ENCODE measurements at places on chromosomes 7 and 10.

DNA sequence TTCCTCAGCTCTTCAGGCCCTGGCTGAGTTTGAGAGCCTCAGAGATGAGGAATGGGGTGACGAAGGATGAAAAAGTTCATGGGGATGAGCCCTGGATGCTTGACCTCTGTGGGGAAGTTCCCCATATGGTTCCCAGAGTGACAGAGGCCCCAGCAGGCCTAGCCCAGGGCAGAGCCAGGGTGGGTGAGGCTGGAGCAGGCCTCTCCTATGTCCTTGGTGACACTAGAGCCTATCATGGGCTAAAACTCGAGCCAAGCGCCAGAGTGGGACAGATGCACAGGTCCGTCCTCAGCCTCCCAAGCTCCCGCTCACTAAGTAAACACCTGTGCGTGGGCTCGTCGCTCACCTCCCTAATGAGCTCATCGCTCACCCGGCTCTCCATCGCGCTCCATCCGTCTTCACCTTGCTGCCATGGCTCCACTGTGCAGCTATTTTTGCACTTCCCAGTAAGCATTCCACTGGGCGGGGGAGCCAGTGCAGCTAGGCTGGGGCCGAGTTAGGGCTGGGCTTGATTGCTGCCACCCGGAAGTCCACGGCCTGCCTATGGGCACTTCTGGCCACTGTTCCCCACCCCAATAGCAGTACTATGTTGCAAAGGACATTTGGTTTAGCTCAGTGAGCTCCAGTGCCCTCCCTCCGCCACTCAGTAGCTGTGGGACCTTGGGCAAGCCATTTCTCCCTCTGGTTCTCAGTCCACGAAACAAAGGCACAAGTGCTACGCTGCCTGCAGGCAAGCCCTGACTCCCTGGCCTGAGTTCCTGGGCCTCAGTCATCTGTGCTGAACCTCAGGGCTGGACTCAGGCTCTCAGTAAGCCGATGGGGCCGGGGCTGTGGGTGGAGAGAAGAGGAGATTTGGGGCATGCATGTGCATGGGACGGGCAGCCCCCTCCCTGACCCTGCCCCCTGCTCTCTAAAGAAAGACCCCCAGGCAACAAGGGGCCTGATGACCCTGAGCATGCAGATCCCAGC is 117.3 kb upstream of the PCBD1 start:
- no peak for DNase-seq

DNA sequence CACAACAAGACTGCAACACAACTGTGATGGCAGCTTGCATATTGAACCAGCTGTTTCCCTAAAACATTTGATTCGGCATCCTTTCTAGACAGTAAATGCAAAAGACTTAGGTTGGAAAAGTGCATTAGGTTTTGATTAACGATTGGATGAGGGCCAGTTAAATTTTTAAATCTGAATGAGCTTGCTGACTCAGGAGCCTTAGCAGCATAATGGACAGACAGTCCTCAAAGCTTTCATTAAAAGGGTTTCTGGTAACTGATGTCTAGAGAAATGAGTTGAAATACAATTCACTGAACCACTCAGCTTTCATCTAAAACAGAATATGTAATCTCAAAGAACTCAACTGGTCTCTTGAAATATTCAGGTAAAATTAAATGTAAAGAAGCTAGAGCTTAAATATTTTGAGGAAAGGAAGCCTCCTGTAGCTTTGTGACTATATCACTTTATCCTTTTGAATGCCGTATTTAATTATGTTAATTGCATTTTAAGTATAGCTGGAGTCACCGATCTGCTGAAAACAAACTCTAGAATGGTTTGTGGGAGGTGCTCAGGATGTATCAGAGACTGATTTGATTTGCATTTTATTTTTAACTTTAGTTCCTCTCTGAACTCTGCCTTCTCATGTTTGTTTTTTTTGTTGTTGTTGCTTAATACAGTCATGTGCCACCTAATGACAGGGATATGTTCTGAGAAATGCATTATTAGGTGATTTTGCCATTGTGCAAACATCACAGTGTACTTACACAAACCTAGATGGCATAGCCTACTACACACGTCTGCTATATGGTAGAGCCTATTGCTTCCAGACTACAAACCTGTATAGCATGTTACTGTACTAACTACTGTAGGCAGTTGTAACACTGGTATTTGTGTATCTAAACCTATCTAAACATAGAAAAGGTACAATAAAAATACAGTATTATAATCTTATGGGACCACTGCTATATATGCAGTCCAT is 29.2 kb upstream of the ATRNL1 start:
- no peak for DNase-seq

GRCh38 chr10:6643962-6644361 is 63.9 kb upstream of the PRKCQ start:
- no peak for DNase-seq

GRCh38 chr7:39810204-39810642 is 139.8 kb upstream of the CDK13 start:
- DNase-seq = no peak

- no peak for DNase-seq
These were observed 31.7 kb downstream of the GALNTL5 start for GRCh38 chr7:151987748-151988529.

DNA sequence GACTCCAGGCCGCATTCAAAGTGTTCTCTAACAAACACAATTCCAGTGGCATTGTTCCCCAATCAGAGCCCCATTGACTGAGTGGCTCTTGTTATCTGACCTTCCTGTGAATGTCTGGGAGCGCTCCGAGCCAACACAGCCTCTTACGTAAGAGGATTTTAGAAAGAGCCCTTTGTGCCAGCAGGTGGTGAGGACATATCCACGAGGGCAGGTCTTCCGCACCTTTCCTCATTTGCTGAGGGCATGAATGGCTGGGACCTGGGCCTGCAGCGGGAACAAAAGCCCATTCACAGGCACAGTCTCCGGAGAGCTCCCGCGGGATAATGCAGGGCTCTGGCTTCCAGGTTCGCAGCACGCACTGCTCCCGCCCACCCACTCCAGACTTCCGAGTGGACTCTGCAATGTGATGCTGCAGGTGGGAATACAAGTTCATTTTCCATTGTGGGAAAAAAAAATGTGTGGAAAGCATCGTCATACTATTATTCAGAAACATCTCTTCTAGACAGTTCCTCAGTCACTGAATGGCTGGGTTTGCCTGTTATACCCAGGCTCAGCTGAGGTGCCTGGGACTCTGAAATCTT is 295.0 kb upstream of the IGFBP3 start:
- no peak for DNase-seq

GRCh38 chr10:63005246-63005645 is 127.9 kb upstream of the NRBF2 start:
- DNase-seq = peak; percentile 82

GRCh38 chr10:62155054-62155680 is 113.5 kb downstream of the RTKN2 start:
- no peak for DNase-seq

GRCh38 chr10:32112055-32112454 is 55.8 kb upstream of the KIF5B start:
- peak; percentile 80 for DNase-seq

- no peak for DNase-seq
These were observed 228.9 kb downstream of the SDHAF3 start for GRCh38 chr7:97346349-97346748.

- no peak for DNase-seq
These were observed 16.4 kb downstream of the IFIT3 start for GRCh38 chr10:89344156-89344555.

DNA sequence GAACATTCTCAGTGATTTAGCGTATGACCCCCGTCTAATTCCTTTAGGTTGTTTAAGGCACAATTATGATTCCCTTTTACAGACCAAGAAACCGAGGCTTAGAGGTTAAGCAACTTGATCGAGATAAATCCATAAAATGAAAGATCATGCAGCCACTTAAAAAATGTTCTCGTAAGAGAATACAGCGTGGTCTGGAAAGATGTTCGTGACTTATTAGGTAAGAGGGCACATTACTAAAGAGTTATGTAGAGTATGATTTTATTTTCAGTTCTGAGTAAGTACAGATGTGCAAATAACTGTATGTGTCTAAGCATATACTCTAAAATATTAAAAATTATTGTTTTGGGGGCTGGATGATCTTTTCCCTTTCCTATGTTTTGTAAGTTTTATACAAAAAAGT is 575.1 kb downstream of the PARD3 start:
- DNase-seq = no peak

- DNase-seq = no peak
These were observed 98.4 kb downstream of the LYZL1 start for GRCh38 chr10:29387269-29387668.

GRCh38 chr10:69914398-69915214 is 112.9 kb downstream of the COL13A1 start:
- DNase-seq = peak; percentile 49

DNA sequence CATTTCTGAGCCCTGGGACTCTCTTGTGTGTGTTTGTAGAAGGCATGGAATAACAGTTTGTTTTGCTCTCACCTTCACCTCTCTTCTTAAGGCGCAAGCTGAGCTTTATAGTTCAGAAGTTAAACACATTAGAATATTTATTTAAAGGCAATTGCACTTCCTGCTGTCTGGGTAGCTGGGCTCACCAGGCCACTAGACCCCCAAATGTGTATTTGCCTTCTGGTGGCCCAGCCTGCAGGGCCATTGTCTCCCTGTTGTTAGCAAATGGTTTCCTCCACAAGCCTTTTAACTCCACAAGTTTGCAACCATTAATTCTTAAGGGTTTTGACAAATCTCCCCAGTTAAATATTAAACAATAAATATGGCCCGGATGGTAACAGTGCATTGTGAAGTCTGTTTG is 31.1 kb upstream of the NEUROD6 start:
- no peak for DNase-seq

DNA sequence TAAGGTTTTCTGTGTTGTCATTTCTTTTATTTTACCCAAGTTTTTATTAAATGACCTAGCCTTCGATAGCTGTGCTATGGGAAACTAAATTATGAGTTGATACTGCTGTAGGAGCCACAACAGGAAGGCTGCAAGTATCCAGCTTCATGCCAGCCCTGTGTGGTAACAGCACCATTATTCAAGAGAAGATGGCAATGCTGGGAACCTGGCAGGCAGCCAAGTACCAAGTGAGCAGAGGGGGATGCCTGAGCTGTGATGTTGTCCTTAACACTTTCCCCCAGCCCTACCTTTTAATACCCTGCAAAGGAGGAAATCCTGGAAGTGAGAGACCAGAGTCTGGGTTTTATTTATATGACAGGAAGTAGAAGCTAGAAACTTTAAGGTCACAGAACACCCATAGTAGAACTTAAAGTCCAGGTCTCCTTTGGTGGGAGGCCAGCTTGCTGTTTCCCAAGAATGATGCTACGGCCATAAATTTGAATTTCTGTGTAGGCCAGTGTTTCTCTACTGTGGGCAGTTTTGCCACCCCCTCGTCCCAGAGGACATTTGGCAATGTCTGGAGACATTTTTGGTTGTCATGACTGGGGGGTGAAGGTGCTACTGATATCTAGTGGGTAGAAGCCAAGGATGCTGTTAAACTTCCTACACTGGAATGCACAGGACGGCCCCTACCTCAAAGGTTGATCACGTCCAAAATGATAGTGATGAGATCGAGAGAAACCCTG is 9.2 kb upstream of the ATXN7L1 start:
- DNase-seq = no peak

- DNase-seq = no peak
These were observed 496.6 kb downstream of the INHBA start for GRCh38 chr7:41206267-41206666.

GRCh38 chr10:95716866-95717265 is 23.1 kb upstream of the TCTN3 start:
- no peak for DNase-seq

GRCh38 chr10:67837541-67838314 is at the start of gene DNAJC12:
TSS of gene DNAJC12 (minus strand) at chr10:67838188. CDS start at chr10:67838011, 177 bp downstream.
- peak; percentile 68 for DNase-seq

- DNase-seq = no peak
These were observed 427.8 kb upstream of the ZMIZ1 start for GRCh38 chr10:78640796-78641636.

- no peak for DNase-seq
These were observed 15.1 kb downstream of the ADAM12 start for GRCh38 chr10:126373147-126373546.

DNA sequence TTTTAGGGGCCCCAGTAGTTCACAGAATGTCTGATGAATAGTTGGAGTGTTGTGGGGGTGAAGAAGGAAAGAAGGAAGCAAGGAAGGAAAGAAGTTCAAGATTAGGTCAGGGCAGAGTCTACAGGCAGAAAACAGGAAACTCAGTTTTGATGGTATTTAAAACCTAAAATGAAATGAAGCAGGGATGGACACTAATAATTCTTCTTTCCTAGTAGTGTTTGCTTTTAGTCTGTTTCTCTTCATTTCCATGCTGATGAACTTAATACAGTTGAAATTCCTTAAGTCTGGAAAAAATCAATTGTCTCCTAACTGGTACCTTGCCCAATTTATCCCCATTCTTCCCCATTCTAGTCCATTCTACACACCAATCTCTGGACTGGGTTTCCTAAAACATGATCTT is 59.0 kb upstream of the GSAP start:
- DNase-seq = no peak

- DNase-seq = no peak
These were observed 29.7 kb downstream of the AGAP3 start for GRCh38 chr7:151115836-151116418.

GRCh38 chr10:1398626-1399410 is 338.5 kb downstream of the ADARB2 start:
- no peak for DNase-seq
